ENCODE measurements at places on chromosomes 3 and 15. TPM values are rescaled to one million over a fixed set of nuclear protein-coding genes. Genes with fewer than 3 reads are reported as not detected.
A peak's percentile ranks its signal among the peaks of the same experiment; 100 is the strongest.

MKRN3 gene
- total RNA-seq: 3.9 TPM

FGF12 gene
- total RNA-seq: 0.56 TPM

NAALADL2 gene
- 21.1 TPM for total RNA-seq

SLC22A13 gene
- total RNA-seq: 0.27 TPM

LARP6 gene
- total RNA-seq: 1.5 TPM

CLRN1 gene
- not detected for total RNA-seq

DNA sequence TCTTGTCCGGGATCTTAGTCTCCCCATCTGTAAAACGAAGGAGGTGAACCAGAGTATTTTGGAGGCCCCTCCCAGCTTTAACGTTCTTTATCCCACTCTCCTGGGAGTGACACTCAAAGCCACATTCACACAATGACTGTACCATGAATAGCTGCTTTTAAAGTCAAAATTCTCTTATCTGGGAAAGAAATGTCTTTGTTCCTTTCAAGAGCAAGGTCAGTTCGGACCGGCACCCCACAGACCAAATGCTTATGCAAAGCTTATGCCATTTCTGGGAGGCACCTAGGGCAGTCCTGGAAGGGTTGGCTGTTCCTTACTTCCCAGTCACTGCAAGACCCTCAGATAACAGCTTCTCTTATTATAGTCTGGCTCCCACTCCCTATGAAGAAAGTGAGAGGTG lies 53.5 kb upstream of the WNT5A start:
- DNase-seq: no peak

DNA sequence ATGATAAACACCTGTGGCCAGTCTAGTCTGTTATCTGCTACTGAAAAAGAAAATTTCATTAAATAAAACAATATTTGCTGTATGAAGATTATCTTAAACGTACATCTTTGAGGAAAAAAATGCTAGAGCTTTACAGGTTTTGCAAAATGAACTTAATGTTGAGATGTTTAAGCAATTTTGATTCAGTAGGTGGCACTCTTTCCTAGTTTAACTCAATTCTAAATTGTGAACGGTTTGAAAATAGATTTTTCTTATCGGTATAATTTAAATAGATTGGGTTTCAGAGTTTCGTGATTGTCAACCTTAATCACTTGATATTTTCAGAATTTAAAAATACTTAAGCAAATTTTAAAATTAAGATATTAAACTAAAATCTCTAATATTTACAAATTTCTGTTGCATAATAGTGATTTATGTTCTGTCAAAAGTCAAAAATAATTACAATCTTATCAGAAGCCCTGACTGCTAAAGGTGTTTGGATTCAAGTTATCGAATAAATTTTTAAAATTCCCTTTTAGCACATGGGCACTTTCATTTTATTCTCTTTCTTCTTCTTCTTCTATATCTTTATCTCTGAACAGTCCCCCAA lies 7.0 kb upstream of the RNF111 start:
- DNase-seq: no peak

- DNase-seq: no peak
These were observed 6.2 kb downstream of the STIMATE start for GRCh38 chr3:52891164-52891563.

GRCh38 chr15:72339777-72340177 lies 19.8 kb upstream of the CELF6 start:
- DNase-seq: no peak

GRCh38 chr3:197547306-197548011 lies 8.3 kb downstream of the BDH1 start:
- DNase-seq: peak; percentile 70

DNA sequence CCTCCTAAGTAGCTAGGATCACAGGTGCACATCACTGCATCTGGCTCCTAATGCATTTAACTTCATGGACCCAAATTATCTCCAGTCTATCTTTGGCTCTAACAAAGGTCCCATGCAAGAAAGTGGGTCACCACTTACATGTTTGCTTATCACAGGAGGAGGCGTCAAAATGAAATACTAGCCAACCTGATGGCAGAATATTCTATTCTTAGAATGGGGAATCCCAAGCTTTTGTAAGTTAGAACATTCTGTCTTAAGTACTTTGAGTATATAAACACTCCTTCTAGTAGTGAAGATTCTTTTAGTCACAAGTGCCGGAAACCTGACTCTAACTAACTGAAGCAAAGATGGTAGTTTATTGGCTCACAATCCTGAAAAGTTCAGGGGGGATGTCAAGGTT lies 72.0 kb upstream of the ADAMTS9 start:
- no peak for DNase-seq

DNA sequence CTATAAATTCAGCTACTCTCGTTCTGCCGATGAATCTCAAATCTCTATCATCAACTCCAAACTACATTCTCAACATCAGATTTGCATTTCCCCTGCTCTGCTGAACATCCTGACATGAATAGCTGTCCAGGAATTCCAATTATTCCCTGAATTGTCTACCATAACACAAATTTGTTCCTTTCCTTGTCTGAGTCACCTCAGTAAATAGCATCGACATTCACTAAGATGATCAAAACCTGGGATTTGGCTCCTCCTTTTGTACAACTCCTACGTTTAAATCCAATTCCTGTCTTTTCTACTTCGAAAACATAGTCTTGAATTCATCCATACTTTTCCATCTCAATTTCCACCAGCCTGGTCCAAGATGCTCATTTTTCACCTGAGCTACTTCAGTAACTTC lies 107.0 kb downstream of the GREM1 start:
- DNase-seq: no peak

- DNase-seq: no peak
These were observed 87.9 kb downstream of the ZNF609 start for GRCh38 chr15:64548235-64548634.

DNA sequence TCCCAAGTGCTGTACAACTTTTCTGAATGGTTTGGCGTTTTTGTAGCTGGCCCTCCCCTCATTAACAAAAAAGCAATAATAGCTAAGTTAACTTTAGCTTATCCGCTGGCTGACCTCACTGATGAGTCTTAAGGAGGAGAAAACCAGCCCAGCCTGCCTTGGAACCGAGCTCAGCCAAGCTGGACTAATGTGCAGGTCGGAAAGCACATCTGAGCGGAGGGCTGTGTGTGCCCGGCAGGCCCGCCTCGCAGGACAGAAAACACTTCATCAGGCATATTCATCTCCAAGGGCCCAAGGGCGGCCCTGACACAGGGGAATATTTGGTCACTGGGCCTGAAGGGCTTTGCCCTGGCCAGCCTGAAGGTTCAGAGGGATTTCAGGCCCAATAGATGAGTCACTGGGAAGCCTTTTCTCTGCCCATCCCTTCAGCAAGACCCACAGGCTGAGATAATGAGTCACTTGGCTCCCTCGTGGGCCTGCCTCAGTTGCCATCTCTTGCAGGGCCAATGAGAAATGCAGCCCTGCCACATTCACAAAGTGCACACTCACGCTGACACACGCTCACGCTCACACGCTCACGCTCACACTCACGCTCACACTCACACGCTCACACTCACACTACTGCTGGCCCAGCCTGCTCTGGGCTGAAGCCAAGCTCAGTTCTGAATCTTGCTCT lies 75.1 kb downstream of the SLC12A8 start:
- no peak for DNase-seq

GRCh38 chr3:196081002-196081833 lies 672 bp downstream of the TFRC start:
- peak; percentile 78 for DNase-seq

- no peak for DNase-seq
These were observed 271.4 kb downstream of the THSD4 start for GRCh38 chr15:71386448-71387236.

GRCh38 chr3:89847955-89848354 lies 740.5 kb downstream of the EPHA3 start:
- no peak for DNase-seq

DNA sequence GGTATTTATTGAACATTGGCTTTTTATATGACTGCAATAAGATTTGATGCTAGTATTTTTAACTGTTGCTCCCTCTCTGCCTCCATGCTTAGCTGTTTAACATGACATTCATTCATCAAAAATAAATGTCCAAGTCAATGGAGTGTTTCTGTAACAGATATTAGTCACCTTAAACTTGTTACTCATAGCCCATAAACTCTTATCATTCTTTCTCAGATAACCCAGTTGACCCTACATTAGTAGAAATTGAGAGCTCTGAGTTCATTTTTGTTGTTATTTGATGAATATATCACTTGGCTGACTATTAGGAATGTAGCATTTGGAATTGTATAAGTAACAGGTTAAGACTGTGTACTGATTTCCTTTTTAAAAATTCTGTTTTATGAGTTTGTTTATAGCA lies 201.1 kb downstream of the UBE2E2 start:
- no peak for DNase-seq

- DNase-seq: no peak
These were observed 8.3 kb upstream of the THSD4 start for GRCh38 chr15:71106802-71107500.

GRCh38 chr15:89855948-89856347 lies 37.8 kb downstream of the AP3S2 start:
- no peak for DNase-seq

GRCh38 chr3:23399221-23399620 lies 196.1 kb downstream of the UBE2E2 start:
- DNase-seq: no peak

DNA sequence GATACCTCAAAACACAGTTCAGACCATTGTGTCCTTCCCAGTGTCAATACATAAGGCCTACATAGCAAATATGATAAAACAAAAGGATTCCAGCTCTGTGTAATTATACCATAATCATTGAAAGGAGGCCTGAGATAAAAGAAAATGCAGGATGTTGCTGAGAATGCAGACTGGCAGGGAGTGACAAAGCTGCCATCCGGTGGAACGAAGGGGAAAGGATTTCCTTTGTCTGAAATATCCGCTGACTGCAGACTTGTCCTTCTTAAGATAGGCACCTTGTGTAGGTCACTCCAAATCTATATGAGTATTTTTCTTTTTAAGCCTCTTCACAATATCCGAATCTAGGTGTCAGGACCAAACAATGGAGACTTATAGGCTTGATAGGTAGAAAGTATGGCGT lies 108.0 kb downstream of the KCNH8 start:
- DNase-seq: no peak

GRCh38 chr3:72517336-72517735 lies 330.9 kb downstream of the SHQ1 start:
- DNase-seq: no peak

DNA sequence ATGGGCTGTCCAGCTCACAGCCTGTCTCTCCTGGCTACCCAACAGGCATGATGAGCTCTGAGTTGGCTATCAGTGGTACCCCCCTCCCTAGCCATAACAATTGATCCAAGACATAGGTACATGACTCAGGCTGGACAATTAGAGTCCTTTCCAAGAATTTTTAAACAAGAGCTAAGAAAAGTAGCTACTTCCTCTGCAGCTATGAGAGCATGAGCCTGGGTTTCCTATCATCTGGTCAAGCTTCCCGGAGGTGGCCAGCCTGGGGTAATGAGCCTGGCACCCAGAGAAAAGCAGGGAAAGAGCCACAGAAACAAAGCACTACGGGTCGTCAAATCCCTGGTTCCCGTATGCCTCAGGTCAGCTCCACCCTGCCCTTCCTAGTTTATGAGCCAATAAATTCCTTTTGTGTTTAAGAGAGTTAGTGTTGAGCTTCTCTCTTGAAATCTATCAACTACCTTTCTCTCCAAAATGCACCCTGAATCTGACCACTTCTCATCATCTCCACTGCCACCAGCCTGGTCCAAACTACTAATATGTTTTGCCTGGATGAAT lies 2.3 kb upstream of the SLC51B start:
- DNase-seq: peak; percentile 50

DNA sequence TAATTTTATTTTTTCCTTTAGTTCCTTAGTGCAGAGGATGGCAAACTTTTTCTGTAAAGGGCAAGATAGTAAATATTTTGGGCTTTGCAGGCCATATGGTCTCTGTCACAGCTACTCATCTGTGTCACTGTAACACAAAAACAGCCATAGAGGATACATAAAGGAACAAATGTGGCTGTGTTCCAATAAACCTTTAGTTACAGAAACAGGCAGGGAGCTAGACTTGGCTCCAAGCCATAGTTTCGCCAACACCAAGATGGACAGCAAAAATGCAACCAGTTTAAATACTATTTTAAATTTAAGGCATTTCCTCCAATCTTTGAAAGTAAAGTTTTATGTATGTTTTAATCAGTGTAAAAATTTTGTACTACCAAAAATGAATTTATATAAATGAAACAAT lies 753.4 kb downstream of the FHIT start:
- DNase-seq: no peak

GRCh38 chr15:60673918-60674558 lies 195.1 kb upstream of the ICE2 start:
- DNase-seq: peak; percentile 32

GRCh38 chr3:157404381-157404780 lies 32.3 kb upstream of the PTX3 start:
- DNase-seq: no peak

DNA sequence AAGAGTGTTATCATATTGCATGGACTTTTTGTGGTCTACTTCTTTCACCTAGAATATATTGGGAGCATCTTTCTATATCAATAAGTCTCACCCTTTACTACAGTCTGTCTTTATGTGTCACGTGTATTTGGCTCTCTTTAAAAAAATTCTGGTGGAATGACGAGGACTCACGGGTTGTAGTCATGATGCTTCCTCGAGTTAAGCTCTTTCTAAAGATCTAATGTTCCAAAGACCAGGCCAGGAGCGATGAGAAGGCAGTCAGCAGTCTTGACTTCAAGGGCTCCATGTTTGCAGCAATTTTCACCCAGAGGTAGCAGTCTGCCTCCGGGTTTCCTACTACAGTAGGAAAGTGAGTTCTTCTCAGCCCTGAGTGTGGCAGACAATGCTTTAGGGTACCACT lies 88.9 kb downstream of the FRMD4B start:
- no peak for DNase-seq

- no peak for DNase-seq
These were observed 62.9 kb downstream of the FNDC3B start for GRCh38 chr3:172102123-172102882.

DNA sequence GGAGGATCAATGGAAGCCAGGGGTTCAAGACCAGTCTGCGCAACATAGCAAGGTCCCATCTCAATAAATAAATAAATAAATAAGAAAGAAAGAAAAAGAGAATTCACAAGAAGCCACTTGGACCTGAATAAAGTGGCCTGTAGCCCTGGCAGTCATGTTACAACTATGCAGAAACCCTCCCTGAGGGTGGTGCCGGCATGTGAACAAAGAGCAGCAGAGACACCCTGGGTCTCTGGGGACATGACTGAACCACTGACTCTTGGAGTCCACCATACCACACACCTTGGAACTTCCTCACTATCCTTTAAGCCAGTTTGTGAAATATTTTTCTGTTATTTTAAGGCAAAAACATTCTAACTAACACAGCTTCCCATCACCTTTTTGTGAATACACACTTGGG lies 93.0 kb downstream of the MEIS2 start:
- DNase-seq: no peak

DNA sequence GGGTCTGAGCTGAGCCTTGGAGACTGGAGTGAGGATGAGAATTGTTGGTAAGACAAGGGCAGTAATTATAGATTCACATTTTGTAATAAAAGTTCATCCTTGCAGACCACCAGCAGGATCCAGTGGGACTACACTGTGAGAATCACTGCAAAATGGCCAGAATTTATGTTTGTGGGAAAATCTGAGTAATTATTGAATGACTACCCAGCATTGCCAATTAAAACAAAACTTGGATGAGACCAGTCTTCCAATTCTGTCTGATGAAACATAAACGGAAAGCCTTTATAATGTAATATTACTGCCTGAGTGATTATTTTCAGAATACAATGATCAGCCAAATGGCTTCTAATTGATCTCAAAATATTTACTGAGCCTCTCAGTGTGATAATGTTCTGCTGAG lies 323.3 kb upstream of the C2CD4B start:
- no peak for DNase-seq
